Activated naive CD4-positive, alpha-beta T cell treated with anti-CD3 and anti-CD28 coated beads, Interleukin-2, amount 10 ng/mL, durations not matched to agents 7 days and 5 days (primary cell): ENCODE measurements at places on chromosomes 16 and 17.
A peak's percentile ranks its signal among the peaks of the same experiment; 100 is the strongest.

DNA sequence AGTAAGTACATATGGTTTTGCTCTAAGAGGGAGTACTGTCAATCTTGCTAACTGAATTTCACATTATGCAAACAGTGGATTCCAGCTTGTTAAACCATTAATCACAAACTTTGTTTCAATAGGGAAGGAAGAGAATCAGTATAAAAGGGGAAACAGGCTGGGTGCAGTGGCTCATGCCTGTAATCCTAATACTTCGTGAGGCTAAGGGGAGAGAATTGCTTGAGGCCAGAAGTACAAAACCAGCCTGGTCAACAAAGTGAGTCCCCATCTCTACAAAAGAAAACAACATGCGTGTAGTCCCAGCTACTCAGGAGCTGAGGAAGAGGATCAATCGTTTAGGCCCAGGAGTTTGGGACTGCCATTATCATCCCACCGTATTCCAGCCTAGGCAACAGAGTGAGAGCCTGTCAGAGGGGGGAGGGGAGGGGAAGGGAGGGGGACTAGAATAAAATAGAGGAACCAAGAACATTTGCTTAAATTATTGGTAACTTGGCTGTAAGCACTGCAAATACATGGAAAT lies 65.7 kb downstream of the FBXL20 start:
- no peak overlapping the region for H3K27ac ChIP-seq
- no peak for DNase-seq
- H3K4me3 ChIP-seq, result no peak overlapping the region

DNA sequence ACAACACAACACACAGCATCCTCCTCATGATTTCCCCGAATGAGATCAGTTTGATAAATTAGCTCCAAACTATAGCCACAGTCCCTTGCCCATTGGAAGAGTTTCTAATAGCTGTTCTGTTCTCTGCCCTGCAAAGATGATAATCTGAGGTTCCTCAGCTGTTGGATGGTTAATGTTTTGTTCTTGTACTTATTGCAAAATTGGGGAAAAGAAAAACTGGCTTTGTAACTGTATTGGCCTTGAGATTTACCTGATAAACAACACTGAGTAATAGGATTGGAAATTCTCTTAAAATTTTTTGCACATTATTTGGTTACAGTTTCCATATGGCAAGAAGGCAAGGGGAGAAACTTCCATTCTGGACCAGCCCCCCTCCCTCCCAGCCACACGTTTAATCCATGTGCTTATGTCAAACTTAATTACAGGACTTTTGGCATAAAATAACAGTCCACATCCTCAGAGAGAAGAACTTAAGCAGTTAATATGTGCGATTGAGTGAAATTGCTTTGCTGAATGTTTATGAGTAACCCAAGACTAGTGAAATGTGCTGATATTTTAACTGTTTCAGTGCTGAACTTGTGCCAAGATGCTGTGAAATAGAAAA lies 119.1 kb upstream of the ZFHX3 start:
- H3K27me3 ChIP-seq, result no peaks in the 10 kb centered on the region
- no peak overlapping the region for H3K4me3 ChIP-seq
- H3K27ac ChIP-seq, result no peak overlapping the region
- no peaks in the 10 kb centered on the region for H3K36me3 ChIP-seq
- no peak for DNase-seq
- peaks cover 10% of the 10 kb centered on the region for H3K4me1 ChIP-seq

- DNase-seq, result no peak
- H3K27me3 ChIP-seq, result no peaks in the 10 kb centered on the region
Measured at GRCh38 chr16:24234737-24235136, 21.4 kb upstream of the CACNG3 start.

GRCh38 chr17:66432411-66432957 lies 130.1 kb downstream of the PRKCA start:
- no peak for DNase-seq
- H3K27ac ChIP-seq, result no peak overlapping the region
- H3K4me1 ChIP-seq, result peaks cover 59% of the 10 kb centered on the region
- peaks cover 6% of the 10 kb centered on the region for H3K36me3 ChIP-seq
- H3K4me3 ChIP-seq, result no peak overlapping the region

- H3K4me3 ChIP-seq, result no peak overlapping the region
- DNase-seq, result no peak
- H3K27me3 ChIP-seq, result no peaks in the 10 kb centered on the region
- no peaks in the 10 kb centered on the region for H3K4me1 ChIP-seq
- H3K27ac ChIP-seq, result no peak overlapping the region
Measured at GRCh38 chr17:18218756-18219415, 6.5 kb upstream of the LLGL1 start.

DNA sequence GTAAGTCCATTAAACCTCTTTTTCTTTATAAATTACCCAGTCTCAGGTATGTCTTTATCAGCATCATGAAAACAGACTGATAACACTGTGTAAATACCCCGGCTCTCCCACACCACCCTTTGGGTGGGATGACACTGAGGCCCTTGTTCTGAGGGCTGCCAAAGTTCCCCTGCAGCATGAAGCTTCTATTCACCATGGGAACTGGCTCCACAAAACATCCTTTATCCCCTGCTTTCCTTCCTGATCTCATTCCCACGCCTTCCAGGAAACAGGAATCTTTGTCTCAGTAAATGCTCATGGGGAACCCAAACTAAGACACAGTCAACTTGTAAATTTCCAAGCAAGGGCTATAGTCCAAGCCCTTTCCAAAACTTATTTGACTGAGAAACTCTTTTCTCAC lies 88.4 kb downstream of the ABCC12 start:
- H3K27me3 ChIP-seq, result peaks cover 3% of the 10 kb centered on the region
- no peak for DNase-seq
- H3K4me3 ChIP-seq, result no peak overlapping the region
- H3K27ac ChIP-seq, result no peak overlapping the region

DNA sequence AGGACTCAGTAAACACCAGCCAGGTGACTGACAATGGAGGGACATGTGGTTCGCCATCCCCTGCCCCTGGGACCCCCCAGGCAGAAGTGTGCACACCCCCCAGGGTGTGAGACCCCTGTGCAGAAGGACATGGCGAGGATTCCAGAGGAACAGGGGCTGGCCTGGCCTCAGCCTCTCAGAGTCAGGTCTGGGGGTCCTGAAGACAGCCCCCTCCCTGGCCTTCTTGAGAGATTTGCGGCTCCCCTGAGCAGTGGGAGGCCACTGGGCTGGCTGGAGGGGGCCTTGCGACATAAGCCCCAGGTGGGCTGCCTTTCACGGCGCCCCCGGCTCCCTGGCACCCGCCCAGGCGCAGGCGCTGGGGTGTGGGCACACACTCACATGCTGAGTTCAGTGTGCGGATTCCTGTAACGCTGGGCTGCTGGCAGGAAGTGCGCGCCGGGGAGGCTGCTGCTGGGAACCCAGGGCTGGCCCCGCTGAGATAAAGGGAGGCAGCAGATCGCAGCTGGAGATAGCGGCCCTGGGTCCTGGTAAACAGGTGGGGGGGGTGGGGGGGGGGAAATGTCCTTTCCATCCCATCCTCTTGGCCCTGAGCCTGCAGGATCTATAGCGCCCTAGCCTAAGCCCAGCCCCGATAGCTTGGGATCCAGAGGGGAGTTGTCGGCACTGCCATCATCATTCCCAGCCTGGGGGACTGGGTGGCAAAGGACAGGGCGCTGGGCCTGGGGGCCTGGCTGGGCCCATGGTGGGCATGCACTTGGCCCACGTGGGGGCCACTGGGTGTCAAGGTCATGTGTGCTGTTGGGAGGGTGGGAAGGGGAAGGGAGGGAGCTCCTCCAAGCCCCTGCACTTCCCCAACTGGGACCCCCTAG lies 27.1 kb downstream of the TMEM235 start:
- H3K36me3 ChIP-seq, result no peaks in the 10 kb centered on the region
- DNase-seq, result peak; percentile 87
- no peaks in the 10 kb centered on the region for H3K27me3 ChIP-seq

- no peaks in the 10 kb centered on the region for H3K4me1 ChIP-seq
- peaks cover 9% of the 10 kb centered on the region for H3K27me3 ChIP-seq
- no peaks in the 10 kb centered on the region for H3K36me3 ChIP-seq
- DNase-seq, result no peak
Measured at GRCh38 chr16:15928261-15929104, 20.9 kb upstream of the ABCC1 start.

DNA sequence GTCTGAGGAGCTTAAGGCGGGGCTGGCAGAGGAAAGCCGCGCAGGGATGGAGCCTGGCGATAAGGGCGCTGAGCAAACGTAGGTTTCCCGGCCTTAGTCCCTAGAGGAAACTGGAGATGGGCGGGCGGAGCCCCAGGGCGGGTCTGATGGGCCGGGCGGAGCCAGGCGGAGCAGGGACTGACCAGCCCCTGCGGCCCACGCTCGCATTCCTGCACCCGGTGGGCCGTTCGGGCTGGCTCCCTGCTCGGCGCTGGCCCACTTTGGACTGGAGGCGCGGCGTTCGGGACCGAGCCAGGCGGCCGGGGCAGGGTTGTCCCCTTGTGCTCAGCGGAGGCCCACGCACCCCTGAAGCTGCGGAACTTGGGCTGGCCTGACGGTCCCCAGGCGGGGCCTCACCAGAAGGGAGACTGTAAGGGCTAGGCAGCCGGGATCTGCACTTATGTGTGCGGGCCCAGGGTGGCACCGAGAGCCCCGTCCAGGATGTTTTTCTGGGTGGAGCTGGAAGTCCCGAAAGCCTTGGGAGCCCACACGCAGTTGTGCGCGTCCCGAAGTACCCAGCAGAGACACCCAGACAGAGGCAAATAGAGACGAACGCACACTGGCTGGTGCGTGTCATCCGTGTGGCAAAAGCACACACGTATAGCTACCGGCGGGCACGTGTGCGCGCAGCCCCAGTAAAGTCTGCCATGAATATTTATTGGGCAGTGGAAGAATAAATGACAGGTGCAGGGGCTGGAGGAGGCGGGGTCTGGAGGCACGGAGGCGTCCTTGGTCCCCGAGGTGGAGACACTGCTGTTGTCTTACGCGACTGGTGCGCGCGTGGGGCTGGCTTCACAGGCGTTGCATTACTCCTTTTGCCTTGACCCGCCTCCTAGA lies 1.4 kb downstream of the PYDC1 start:
- peak; percentile 49 for DNase-seq
- H3K27ac ChIP-seq, result no peak overlapping the region
- H3K36me3 ChIP-seq, result no peaks in the 10 kb centered on the region
- peaks cover 34% of the 10 kb centered on the region for H3K4me1 ChIP-seq
- H3K4me3 ChIP-seq, result peak overlapping the region; percentile 41

DNA sequence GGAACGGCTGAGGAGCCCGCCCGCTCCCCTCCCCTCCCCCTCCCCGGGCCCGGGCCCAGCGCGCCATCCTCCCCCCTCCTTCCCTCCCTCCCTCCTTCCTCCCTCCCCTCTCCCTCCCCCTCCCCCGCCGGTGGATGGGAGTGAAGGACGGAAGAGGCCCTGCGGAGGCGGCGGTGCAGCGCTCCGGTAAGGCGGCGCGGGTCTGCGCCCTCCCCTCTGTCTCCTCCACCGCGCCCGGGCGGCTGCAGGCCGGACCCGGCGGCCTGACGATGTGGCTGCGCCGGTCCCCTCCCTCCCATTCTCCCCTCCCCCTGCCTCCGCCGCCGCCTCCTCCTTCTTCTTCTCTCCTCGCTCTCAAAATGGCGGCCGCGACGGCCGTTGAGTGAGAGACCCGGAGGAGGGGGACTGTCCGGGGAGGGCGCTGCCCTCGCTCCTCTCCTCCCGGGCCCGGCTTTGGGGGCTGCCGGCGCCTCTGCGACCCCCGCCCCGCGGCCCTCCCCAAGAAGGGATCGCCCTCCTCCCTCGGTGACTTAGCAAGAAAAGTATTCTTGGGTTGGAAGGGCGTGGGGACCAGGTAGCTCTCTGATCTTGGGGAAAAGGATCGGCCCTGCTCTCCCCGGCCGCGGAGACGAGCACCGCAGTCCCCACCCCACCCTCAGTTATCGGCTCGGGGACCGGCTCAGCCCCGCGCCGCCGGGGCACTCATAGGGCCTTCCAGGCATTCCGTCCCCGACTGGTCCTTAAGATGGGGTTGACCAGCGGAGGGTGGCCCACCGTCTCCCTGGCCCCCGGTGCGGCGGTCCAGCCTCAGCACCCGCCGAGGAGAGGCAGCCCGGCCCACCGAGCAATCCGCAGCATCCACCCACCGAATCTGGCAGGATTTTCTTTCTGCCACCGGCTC lies 617 bp downstream of the PAFAH1B1 start:
- H3K27me3 ChIP-seq, result no peaks in the 10 kb centered on the region
- H3K36me3 ChIP-seq, result peaks cover 18% of the 10 kb centered on the region
- H3K27ac ChIP-seq, result peak overlapping the region; percentile 94
- DNase-seq, result peak; percentile 88
- peak overlapping the region; percentile 86 for H3K4me3 ChIP-seq

DNA sequence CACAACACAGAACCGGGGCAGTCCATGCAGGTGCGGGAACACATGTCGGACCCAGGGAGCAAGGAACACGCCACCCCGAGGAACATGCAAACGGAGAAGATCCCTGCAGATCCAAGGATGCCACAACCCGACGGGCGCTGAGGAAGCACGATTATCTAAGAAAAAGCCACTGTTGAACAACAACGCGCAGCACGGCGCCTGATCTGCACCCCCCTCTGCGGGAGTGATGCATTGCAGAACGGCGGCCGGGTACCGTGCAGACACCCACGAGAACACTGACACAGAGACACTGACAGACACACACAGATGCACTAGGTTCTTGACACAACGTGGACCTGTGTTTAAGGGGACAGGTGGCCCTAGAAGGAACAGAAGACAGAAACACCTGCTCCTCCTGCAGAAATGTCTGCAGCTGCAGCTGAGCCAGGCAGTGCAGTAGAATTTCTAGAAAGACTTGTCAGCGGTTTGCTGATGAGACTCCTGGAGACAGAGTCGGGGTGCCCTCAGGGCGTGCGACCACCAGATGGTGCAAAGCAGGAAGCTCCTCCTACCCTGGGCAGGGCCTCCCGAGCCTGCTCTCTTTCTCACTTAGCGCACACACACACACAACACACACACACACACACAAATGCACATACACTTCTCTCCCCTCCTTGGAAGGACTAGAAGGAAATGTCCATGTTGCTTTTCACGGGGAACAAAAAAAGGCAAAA lies 7.5 kb downstream of the NPTX1 start:
- H3K4me1 ChIP-seq, result peaks cover 32% of the 10 kb centered on the region
- DNase-seq, result no peak
- H3K27ac ChIP-seq, result no peak overlapping the region
- H3K36me3 ChIP-seq, result peaks cover 32% of the 10 kb centered on the region
- no peak overlapping the region for H3K4me3 ChIP-seq

DNA sequence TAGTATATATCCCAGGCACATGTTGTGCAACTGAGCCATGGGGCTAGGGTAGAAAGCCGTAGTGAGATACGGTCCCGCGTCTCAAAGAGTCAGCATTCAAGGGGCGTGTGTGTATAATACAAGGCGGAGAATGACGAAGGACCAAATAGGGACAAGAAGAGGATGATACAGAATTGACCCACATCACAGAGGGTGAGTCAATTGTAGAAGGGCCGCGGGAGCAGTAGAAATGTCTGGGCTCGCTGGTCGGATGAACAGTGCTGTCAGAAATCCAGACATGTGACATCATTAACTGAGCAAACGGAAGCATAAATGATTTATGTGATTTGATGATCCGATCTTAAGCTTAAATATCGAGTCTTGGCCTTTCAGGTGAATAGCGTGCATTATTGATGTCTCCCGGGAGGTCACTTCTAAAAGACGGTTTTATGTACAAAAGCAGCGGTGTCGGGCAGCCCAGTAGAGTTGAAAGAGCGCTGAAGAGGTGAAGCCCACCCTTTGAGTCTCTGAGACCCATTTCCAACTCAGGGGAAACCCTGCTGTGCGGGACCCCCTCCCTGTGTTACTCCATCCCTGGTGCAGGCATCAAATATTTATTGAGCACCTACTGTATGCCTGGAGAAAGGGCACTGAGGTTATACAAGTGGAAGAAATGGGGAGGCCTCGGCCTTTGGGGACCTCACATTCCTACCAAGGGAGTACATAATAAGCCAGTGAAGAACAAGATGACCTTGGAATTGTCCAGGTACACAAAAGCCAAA lies 45.1 kb downstream of the ATP2C2 start:
- H3K4me3 ChIP-seq, result no peak overlapping the region
- H3K27ac ChIP-seq, result no peak overlapping the region
- H3K4me1 ChIP-seq, result peaks cover 2% of the 10 kb centered on the region
- peaks cover 26% of the 10 kb centered on the region for H3K27me3 ChIP-seq
- DNase-seq, result peak; percentile 14
